ENCODE measurements at places on chromosomes 7 and 10.
A peak's percentile ranks its signal among the peaks of the same experiment; 100 is the strongest.

DNA sequence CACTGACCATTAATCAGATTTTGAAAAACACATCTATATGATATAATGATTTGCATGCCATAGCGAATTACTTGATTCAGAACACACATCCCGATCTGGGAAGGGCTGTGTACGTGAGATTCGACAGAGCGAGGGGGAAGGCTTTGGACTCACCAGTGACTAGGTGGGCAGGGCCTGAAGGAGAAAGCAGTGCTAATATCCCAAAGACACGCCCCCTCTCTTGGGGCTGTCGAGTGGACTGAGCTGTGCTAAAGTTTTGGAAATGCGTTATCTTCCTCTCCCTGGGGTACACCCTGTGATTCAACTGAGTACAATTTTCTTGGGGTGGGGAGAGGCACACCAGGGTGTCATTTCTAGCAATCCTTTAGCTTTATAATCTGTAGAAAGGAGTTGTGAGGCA is 1.8 kb downstream of the LRRC17 start:
- DNase-seq, result no peak

GRCh38 chr10:82319562-82319961 is 444.6 kb downstream of the NRG3 start:
- no peak for DNase-seq

DNA sequence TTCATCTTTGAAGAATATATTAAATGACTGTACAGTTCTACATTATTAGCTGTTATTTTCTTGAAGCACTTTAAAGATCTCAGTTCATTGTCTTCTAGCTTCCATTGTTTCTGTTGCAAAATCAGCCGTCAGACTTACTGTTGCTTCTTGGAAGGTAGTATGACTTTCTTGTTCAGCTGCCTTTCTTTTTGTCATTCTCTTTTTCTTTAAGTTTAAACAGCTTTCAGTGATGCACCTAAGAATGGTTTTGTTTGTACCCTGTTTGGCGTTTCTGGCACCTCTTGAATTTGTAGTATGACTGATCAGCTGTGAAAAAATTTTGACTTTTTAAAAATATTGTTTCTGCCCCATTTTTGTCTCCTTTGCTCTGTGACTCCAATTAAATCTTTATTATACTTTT is 9.3 kb downstream of the MKLN1 start:
- no peak for DNase-seq

DNA sequence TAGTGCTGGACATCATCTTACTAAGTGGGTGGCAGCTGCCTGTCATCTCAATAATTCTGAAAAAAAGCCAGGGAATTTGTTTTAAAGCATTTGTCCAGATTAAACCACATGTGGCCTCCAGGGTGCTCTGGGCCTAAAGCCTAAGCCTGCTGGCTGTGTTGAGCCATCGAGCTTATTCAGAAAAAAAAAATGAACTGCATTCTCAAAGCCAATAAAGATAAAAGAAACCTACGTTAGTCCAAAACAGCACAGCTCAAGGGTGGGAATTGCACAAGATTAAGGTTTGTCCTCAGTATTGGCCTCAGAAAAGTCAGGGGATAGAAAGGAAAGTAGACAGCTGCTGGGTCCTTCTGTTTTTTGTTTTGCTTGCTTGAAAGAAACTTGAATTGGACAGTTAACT is 22.6 kb upstream of the PRTFDC1 start:
- DNase-seq, result no peak

DNA sequence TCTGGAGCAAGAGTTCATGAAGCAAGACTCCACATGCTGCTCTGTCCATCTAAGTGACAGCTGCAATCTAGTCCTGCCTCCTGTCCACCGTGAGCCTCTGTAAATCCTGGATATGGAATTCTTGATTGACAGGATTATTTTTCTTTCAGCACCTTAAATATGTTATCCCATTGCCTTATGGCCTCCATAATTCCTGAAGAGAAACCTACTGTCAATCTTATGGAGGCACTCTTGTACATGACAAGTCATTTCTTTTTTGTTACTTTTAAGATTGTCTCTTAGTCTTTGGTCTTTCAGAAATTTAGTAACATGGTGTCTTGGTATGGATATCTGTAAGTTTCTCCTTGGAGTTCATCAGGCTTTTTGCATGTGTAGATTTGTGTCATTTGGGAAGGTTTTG is 82.8 kb downstream of the NPSR1 start:
- no peak for DNase-seq

DNA sequence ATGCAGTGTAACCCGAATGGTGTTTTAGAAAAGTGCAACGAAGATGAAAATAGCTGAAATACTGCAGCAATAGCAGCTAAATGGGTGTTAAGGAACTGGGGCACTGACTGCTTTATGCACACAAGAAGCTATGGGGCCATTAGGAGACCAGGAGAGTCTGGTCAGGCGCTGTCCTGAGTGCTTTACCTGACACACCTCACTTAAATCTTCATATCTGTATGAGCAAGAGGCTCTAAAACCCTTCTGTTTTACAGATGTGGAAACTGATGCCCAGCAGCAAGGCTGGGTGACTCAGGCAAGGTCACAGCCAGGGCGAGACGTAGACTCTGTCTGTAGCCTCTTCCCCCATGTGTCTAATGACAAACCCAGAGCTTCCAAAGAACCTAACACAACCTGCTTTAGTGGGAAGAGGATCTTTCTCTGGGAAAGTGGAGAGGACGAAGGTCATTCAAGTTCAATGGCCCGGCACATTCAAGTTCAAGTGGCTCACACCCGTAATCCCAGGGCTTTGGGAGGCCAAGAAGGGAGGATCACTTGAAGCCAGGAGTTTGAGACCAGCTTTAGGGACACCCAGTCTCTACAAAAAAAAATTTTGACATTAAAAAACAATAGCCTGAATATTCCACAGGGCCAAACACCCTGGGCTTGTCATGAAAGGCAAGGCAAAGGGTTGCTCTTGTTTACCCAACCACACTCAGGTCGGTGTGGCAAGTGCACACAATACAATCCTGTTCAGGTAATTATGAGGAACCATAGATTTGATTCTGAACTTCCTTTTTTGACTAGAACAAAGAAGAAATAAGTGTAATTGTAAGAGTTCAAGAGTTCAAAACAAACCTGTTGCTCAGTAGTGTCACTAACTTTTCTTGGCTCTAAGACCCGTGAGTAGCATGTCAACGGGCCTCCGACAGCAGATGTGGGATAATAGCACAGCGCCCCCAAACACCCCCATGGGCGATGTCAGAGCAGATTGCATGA is 53.7 kb upstream of the KLF6 start:
- no peak for DNase-seq

DNA sequence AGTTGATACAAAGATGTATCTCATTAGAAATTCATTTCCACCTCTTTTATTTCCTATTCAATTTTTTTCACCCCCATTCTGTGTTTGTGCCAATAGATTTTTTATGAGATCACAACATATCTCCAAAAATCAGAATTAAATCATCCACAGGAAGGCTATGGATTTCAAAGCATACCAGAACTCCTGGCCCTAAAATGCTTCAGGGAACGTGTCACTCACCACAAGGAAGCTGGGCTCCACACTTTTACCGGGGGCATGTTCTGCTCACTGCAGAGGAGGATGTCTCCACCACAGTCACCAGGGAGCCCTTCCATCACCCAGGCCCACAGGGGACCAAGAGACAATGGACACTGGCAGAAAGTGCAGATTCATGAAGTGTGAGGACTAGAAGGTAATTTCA is 456.8 kb downstream of the KCNMA1 start:
- no peak for DNase-seq

DNA sequence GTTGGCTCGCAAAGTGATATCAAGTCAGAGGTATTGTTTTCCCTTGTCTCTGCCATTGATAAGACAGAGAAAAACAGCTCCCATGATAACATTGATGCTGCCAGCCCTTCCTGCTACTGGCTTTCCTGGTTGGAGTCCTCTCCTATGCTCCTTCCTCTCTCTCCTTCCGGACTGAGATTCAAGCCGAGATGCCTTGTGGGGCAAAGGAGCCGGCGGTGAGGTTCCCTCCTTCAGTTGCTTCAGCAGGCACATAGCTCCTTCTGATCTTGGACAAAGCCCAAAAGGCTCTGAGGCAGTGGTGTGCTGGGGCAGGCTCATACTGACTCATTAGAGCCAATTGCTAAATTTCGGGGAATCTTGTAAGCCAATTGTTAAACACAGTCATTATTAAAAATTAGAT is 8.8 kb upstream of the ZCCHC24 start:
- no peak for DNase-seq

DNA sequence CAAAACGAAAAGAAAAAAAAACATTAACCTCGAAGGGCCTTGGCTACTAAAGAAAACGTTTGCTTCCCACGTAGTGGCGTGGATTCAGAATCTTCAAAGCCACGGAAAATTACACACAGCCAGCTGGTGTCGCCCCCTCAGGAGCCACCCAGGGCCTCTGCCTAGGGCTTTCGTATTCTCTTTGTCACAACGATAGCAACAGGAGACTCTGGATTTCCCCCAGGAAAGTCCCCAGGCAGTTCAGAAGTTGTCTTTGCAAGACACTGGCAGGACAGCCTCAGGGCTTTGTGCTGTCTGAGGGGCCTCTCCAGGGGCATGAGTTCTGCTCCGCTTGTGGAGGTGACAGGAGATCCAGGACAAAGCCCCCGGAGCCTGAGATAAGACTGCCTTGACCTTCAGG is 150.2 kb upstream of the INSYN2A start:
- DNase-seq, result no peak

GRCh38 chr7:47483604-47484273 is 98.2 kb downstream of the TNS3 start:
- no peak for DNase-seq

- no peak for DNase-seq
These were observed 230.7 kb downstream of the VTI1A start for GRCh38 chr10:112677689-112678088.

DNA sequence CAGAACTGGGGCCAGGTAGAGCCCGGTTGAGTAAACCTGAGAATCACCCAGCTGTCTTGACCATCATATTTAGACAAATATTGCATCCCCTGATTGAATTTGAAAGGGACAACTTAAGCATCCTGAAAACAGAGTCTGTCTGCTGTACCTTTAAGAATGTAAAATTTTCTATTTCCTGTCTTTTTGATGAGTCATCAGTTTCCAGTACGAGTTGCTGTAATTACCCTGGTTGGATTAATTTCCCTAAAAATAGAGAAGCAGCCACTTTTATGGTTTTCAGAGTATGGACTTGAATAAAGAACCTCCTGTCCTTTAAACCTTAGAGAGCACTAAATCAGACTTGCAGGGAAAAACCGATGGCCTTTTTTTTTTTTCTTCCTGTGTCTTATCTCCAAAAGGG is 164.6 kb upstream of the SH2B2 start:
- DNase-seq, result no peak

DNA sequence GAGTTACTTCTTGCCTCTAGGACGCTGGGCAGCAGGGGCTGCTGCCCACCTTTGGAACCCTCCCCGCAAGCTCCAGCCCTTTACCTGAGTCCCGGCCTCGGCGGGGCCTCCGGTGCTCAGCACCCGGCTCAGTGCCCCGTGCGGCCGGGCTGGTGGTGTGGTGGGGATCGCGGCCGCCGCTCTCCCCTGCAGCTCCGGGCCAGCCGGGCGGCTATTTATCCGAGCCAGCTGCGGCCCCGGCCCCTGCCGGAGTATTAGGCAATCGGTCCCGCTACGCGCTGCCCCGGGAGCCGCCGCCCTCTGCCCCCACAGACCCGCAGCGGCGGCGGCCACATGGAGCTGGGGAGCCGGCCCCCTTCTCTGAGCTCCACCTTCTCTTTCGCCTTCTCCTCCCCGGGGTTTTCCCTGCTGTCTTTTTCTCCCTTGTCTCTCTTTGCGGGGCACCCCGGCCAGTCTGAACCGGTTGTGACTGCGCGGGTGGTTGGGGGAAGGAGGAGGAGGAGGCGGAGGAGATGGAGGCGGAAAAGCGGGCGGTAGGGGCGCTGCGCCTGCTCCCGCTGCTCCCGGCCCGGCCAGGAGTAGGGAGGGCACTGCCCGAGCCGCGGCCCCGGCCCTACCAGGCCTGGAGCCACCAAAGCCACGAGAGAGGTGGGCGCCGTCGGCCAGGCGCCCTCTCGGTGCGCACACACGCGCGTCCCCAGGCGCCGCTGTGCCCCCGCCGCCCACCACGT is at the start of gene SLC16A9:
SLC16A9 (minus strand) TSS at position 456 of the 731 bp plus-strand sequence. CDS start 25,559 bp downstream, outside the sequence.
- peak; percentile 46 for DNase-seq

- no peak for DNase-seq
These were observed 135.7 kb downstream of the MAGI2 start for GRCh38 chr7:79317728-79318127.

DNA sequence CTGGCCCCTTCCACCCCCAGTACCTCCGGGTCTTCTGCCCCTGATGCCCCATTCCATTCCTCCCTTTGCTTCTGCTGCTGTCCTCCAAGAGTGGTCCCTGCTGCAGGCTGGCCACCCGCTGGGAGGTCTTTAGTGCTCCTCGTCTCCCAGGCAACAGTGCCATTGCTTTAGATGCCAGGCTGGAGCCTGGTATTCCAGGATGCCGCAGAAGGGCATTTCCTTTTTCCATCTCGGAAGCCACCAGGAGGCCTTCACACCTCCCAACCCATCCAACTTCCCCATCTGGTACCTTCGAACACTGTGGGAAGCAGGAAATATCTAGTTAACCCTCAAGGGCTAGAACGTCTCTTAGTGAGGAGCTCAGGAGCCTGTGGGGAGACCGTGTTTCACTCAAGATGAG is 92.9 kb upstream of the DUSP5 start:
- no peak for DNase-seq

DNA sequence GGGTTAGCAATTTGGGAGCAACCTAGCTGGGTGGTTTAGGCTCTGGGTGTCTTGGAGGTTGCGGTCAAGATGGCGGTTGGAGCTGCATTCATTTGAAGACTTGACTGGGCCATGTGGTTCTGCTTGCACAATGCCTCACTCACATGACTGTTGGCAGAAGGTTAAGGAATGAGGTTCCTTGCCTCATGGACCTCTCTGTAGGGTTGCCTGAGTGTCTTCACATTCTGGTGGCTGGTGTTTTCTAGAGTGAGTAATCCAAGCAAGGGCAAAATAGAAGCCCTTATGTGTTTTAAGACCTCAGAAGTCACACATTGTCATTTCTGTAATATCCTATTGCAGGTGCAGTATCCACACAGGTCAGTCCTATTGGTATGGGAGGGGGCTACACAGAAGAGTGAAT is 52.0 kb downstream of the CDK14 start:
- DNase-seq, result no peak

GRCh38 chr7:148958061-148958460 is 70.2 kb downstream of the PDIA4 start:
- DNase-seq, result no peak

DNA sequence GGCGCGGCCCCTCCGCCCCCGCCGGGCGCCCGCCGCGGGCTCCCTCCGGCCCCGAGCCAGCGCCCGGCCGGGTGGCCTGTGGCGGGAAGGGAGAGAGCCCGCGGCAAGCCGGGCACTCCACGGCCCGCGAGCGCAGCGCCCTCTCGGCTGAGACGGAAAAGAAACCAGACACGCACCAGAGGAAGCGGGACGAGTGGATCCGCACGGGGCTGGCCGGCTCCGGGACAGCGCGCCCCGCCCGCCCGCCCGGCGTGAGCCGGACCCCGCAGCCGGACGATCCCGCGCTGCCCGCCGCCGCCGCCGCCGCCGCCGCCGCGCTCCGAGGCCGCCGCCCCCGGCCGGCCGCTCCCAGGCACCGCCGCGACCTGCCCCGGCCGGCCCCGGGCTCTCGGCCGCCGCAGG is 300 bp downstream of the ARHGAP21 start:
- peak; percentile 24 for DNase-seq

GRCh38 chr7:47371733-47372368 is 210.1 kb downstream of the TNS3 start:
- DNase-seq, result no peak
